H9 (cell line): ENCODE measurements at places on chromosomes 7 and 10. TPM values are rescaled to one million over a fixed set of nuclear protein-coding genes. Genes with fewer than 3 reads are reported as not detected.

The ZNF32 gene
- 13.3 and 14.6 TPM in 2 replicates for total RNA-seq

The SLC18A3 gene
- not detected in 2 replicates for total RNA-seq

The LRRN3 gene
- total RNA-seq, result 0.77 and 1.0 TPM in 2 replicates

DNA sequence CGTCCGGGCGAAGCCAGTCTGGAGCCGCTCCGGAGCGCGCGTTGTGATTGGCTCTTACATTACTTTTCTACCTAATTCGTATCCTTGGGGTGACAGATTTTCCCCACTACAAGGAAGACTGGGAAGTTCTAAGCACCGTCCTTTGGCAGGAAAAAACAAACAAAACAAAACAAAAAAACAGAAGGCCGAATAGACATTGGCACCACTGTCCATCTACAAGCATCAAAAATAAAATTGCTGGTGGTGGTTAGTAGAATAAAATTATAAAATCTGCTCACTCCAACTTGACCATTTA, 651 bp upstream of the SKAP2 start:
- H3K27me3 ChIP-seq, result no peaks in the 10 kb centered on the region
- H3K27ac ChIP-seq, result peak overlapping the region; percentile 33
- no peak for DNase-seq
- no peaks in the 10 kb centered on the region for H3K4me1 ChIP-seq
- no peaks in the 10 kb centered on the region for H3K36me3 ChIP-seq

GRCh38 chr7:117017017-117017451, 63.7 kb downstream of the ST7 start:
- H3K4me1 ChIP-seq, result no peaks in the 10 kb centered on the region; the same call in 1 of the 2 replicates
- H3K36me3 ChIP-seq, result no peaks in the 10 kb centered on the region
- H3K27me3 ChIP-seq, result no peaks in the 10 kb centered on the region
- H3K4me3 ChIP-seq, result no peak overlapping the region
- no peak for DNase-seq

GRCh38 chr7:116468534-116468933, 31.0 kb upstream of the CAV2 start:
- no peak overlapping the region for H3K4me3 ChIP-seq
- no peak for DNase-seq
- H3K36me3 ChIP-seq, result no peaks in the 10 kb centered on the region
- no peak overlapping the region for H3K27ac ChIP-seq

GRCh38 chr7:155778349-155778748, 33.9 kb downstream of the SHH start:
- H3K27me3 ChIP-seq, result no peaks in the 10 kb centered on the region
- no peak for DNase-seq
- H3K27ac ChIP-seq, result no peak overlapping the region
- H3K4me3 ChIP-seq, result no peak overlapping the region
- H3K36me3 ChIP-seq, result peaks cover 76% of the 10 kb centered on the region

DNA sequence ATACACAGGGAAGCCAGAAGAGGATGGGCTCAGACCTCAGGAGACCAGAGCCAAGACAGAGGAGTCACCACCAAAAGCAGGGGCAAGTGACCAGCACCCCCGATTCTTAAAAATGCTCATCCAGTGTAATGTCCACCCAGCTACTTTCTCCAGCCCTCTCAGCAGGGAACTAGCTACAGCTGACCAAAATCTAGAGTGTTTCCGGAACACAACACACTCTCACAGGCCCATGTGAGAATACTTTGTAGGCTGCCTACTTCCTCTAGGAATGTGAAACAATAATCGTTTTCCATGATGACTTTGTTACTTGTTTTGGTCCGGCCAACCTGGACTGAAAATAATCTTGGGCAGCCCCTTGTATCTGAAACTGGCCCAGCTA, 14.5 kb downstream of the PSAP start:
- no peaks in the 10 kb centered on the region for H3K27me3 ChIP-seq
- H3K27ac ChIP-seq, result no peak overlapping the region
- peaks cover 11% of the 10 kb centered on the region; the same call in 1 of the 2 replicates for H3K4me1 ChIP-seq
- H3K4me3 ChIP-seq, result no peak overlapping the region
- H3K36me3 ChIP-seq, result peaks cover 20% of the 10 kb centered on the region

DNA sequence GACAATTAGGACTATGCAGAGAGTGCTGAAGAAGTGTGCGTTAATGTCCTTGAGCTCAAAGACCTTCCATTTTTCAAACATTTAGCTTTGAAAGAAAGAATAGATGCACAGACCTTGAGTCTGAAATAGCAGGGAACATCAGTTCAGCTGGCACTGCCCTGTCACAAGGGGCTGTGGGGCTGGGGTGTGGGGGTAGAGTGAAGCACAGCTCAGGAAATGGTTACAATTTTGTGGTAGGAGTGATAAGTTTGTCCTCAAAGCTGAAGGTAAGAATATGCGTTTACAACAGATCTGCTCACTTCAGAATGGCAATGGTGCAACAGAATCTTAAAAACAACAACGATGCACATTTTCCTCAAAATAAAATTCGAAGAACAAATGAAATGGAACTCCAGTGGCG, 33.6 kb downstream of the SMKR1 start:
- no peaks in the 10 kb centered on the region for H3K4me1 ChIP-seq
- DNase-seq, result no peak
- H3K4me3 ChIP-seq, result no peak overlapping the region
- H3K36me3 ChIP-seq, result no peaks in the 10 kb centered on the region
- no peak overlapping the region for H3K27ac ChIP-seq
